Activated CD4-positive, CD25-positive, alpha-beta regulatory T cell treated with anti-CD3 and anti-CD28 coated beads, Interleukin-2, amount 50 U/mL, for 16 hours (primary cell): ENCODE measurements at places on chromosomes 5 and 9.

DNA sequence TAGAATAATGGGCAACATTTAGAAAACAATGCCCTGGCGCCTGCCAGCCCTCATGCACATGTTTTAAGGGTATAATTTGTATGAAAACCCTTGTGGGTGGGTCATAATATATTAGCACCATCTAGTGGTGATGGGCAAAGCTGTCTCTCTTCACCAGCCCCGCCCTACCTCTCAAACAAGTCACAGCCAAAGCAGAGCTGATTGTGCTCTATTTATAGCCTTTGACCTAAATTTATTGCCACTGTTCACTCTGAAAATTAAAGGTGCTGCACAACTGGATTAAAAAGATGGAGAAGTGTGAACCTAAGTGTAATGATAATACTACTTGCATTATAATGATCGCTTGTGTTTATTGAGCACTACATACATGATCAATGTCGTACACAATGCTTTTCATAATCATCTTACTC lies 131.9 kb upstream of the ANKH start:
- peak; percentile 42 for DNase-seq

DNA sequence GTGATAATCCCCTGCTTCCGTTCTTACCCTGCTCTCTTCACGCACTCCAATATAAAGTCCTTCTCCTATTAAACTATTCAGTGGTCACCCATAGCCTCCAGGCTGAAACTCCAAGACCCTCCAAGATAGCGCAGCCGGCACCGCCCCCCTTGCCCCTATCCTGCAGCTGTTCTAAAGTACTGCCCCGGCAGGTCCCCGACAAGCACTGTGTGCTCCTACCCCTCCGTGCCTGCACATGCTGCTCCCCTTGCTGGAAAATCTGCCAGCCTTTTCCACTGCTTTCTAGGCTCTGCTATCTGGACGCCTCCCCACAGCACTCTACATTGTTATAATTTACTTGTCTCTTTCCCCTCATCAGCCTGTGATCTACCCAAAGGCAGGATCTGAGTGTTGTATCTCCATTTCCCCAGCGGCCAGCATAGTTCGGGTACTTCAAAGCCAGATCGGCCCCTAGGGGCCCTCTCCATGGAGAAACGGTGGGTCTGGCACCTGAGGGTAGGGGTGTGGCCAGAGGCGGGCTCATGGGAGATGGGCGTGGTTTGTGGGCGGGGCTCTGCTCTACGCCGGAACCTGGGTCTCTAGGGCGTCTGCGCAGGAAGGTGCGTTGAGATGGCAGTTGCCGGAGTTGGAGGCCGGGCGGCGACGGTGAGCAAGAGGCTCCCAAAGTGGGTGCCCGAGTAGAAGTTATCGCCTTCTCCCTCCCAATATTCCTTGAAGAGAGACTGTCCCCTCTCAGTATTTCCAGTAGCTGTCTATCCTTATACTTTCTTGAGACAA lies 83.5 kb upstream of the RUSC2 start:
- no peak for DNase-seq

GRCh38 chr5:177366528-177367322 lies 9.0 kb downstream of the RGS14 start:
- DNase-seq, result no peak

GRCh38 chr5:158897444-158898160 lies 202.1 kb downstream of the EBF1 start:
- no peak for DNase-seq

- no peak for DNase-seq
Observed at GRCh38 chr9:92276331-92277032, 17.0 kb downstream of the IARS1 start.

DNA sequence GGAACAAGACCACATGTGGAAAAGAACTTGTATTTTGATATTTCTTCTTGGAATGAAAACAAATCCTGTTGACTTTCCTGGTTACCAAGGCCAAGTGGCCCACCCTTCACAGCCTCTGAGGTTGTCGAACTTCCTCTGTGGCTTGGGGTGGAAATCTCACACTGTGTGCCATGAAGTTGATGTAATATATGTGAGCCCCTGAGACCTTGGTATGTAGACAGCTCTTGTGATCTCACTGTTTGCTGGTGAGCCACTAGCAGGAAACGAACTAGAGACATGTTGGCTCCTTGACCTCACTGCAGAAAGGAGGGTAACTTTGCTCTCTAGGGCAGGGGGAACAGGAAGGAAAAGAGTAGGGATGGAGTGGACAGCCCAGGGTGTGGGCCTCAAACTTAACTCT lies 159.4 kb downstream of the ARHGAP26 start:
- DNase-seq, result no peak

GRCh38 chr9:105637787-105638395 lies 24.4 kb upstream of the TAL2 start:
- DNase-seq, result no peak

DNA sequence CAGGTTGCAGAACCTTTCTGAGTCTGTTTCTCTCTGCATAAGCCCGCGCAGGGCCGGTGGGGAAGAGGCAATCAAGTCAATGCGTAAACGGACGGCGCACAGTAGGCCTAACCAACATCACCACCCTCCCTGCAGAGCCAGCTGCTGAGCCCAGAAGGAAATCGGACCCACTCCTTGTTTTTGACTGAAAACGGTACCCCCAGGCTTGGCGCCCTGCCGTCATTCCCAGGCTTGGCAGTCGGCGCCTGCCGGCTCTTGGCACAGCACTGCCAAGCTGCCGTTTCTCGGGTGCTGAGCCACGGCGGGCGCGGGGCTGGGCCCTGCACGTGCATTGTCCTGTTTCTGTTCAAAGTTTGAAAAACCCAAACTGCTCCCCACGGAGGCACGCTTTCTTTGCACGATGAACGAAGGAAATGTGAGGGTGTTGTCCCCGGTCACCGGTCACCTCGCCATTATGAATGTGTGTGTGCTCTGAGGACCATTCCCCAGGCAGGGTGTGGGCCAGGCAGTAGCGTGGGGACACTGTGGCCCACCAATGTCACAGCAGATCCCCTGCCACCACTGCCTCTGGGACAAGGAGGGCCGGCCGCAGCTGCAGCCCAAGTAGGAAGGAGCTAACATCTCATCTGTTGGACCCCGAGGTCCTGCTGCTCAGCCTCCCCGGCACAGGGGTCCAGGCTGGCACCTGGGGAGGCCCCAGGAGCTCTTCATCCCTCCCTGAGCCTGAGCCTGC lies 20.1 kb downstream of the FIBCD1 start:
- no peak for DNase-seq
